Keratinocyte (primary cell): ENCODE measurements at places on chromosomes 11 and 22. TPM values are rescaled to one million over a fixed set of nuclear protein-coding genes. Genes with fewer than 3 reads are reported as not detected.

OR51V1 gene
- not detected in 3 replicates for polyA plus RNA-seq

TPBGL gene
- polyA plus RNA-seq, result not detected in 3 replicates

OOSP3 gene
- 0.09 to 0.14 TPM in 2 of 3 replicates, not detected in the other for polyA plus RNA-seq

VPS37C gene
- polyA plus RNA-seq, result 5.7 to 9.5 TPM (median 8.0 TPM) in 3 replicates

CRYBA4 gene
- not detected in 3 replicates for polyA plus RNA-seq

PNPLA3 gene
- polyA plus RNA-seq, result 12.0 to 18.5 TPM (median 15.2 TPM) in 3 replicates

DGCR6L gene
- polyA plus RNA-seq, result 19.2 to 38.3 TPM (median 25.2 TPM) in 3 replicates

ISX gene
- polyA plus RNA-seq, result not detected in 3 replicates

MRGPRF gene
- polyA plus RNA-seq, result 0.02 to 0.04 TPM in 2 of 3 replicates, not detected in the other

PRRG4 gene
- polyA plus RNA-seq, result 6.9 to 12.4 TPM (median 10.0 TPM) in 3 replicates

ANO1 gene
- 9.1 to 158 TPM (median 45.2 TPM) in 3 replicates for polyA plus RNA-seq

DEUP1 gene
- 0.03 to 0.12 TPM in 2 of 3 replicates, not detected in the other for polyA plus RNA-seq

CDON gene
- 1.0 to 1.6 TPM (median 1.4 TPM) in 3 replicates for polyA plus RNA-seq

CCDC15 gene
- polyA plus RNA-seq, result 0.77 to 2.0 TPM (median 1.4 TPM) in 3 replicates

HIPK3 gene
- 31.9 to 37.3 TPM (median 33.8 TPM) in 3 replicates for polyA plus RNA-seq

KBTBD3 gene
- 1.5 to 12.8 TPM (median 8.9 TPM) in 3 replicates for polyA plus RNA-seq

SPTBN2 gene
- 7.8 to 14.7 TPM (median 11.1 TPM) in 3 replicates for polyA plus RNA-seq

MYO7A gene
- polyA plus RNA-seq, result 0.75 to 1.1 TPM (median 0.91 TPM) in 3 replicates

SAA4 gene
- polyA plus RNA-seq, result 0.17 TPM in 1 of 3 replicates, not detected in the others

GRCh38 chr11:58688789-58689503, 42.8 kb downstream of the GLYAT start:
- H3K27ac ChIP-seq, result peak overlapping the region; percentile 34
- no peaks in the 10 kb centered on the region for H3K27me3 ChIP-seq
- no peak overlapping the region for H3K4me3 ChIP-seq

- peak overlapping the region; percentile 95 for H3K27ac ChIP-seq
- peaks cover 4% of the 10 kb centered on the region for H3K36me3 ChIP-seq
- H3K27me3 ChIP-seq, result no peaks in the 10 kb centered on the region
- peaks cover 78% of the 10 kb centered on the region for H3K4me1 ChIP-seq
- peak; percentile 95 for DNase-seq
Observed at GRCh38 chr11:65915821-65916251, 3.0 kb downstream of the C11orf68 start.

- H3K4me3 ChIP-seq, result no peak overlapping the region
- no peak overlapping the region for H3K27ac ChIP-seq
- H3K4me1 ChIP-seq, result no peaks in the 10 kb centered on the region
Observed at GRCh38 chr11:44824300-44824704, 97.5 kb downstream of the TSPAN18 start.

DNA sequence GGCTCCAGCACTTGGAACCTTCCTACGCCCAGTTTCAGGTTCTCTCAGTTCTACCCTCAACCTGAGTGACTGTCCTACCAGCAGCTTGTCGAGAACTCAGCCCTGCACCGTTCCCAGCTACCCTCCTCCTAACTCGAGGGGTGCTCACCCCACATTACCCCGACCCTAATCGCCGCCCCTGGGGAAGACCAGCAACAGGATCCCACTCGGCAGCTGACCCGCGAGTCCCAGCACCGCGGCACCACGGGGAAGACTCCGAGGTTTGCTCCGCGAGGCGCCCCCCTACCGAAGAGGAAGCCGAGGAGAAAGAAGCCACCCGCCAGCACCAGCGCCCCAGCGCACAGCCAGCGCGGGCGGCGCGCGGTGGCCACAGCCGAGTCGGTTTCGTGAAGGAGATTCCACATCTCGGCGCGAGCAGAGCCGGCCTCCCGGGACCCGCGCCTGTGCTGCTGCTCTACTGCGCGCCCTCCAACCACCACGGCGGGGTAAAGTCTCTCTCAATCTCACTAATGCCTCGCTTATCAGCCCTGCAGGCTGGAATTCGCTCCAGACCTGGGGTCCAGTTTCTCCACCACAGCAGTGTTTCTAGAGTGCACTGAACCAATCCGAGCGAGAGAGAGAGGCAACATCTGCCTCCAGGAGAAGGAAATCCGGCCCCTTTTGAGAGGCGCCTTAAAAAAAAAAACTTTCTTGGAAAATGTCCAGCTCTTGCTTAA, at the start of gene FOLH1:
Gene FOLH1, minus strand, starts transcription at position 597 of the 716 bp plus-strand sequence. Its CDS starts 193 bp downstream, at position 404.
- H3K27me3 ChIP-seq, result peaks cover 5% of the 10 kb centered on the region
- H3K27ac ChIP-seq, result no peak within 1 kb of the TSS
- H3K4me3 ChIP-seq, result peak within 1 kb of the TSS; percentile 75
- no peaks in the 10 kb centered on the region for H3K4me1 ChIP-seq
- DNase-seq, result no peak

GRCh38 chr22:27244328-27244727, 557.2 kb downstream of the MN1 start:
- peaks cover 13% of the 10 kb centered on the region for H3K4me1 ChIP-seq
- no peak for DNase-seq
- H3K27me3 ChIP-seq, result no peaks in the 10 kb centered on the region
- no peak overlapping the region for H3K4me3 ChIP-seq

- no peak overlapping the region for H3K4me3 ChIP-seq
- H3K27me3 ChIP-seq, result no peaks in the 10 kb centered on the region
- no peaks in the 10 kb centered on the region for H3K36me3 ChIP-seq
- no peak overlapping the region for H3K27ac ChIP-seq
Observed at GRCh38 chr11:33514079-33514925, 186.3 kb downstream of the C11orf91 start.

DNA sequence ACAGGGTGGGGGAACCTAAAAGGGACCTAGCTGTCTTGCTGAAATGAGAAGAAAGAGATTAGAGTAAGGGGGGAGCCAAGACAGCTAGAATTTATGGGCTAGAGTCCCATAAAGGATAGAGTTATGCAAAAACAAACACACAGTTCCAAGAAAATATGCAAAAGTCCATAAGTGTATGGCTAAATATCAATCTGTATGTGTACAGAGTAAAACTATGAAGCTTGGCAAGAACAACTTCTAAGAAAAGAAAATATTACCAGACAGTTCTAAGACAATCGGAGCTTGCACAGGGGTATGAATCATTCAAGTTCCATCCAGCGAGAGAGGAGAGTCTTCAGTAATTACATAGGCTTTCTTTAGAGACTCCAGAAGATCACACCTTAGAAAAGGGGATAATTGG, 41.8 kb downstream of the GDPD4 start:
- no peak overlapping the region for H3K27ac ChIP-seq
- DNase-seq, result no peak
- no peak overlapping the region for H3K4me3 ChIP-seq
- no peaks in the 10 kb centered on the region for H3K36me3 ChIP-seq

- H3K4me3 ChIP-seq, result no peak overlapping the region
- DNase-seq, result no peak
- no peak overlapping the region for H3K27ac ChIP-seq
- no peaks in the 10 kb centered on the region for H3K36me3 ChIP-seq
- H3K27me3 ChIP-seq, result peaks cover 5% of the 10 kb centered on the region
Observed at GRCh38 chr11:64436000-64436399, 77.0 kb downstream of the RPS6KA4 start.

DNA sequence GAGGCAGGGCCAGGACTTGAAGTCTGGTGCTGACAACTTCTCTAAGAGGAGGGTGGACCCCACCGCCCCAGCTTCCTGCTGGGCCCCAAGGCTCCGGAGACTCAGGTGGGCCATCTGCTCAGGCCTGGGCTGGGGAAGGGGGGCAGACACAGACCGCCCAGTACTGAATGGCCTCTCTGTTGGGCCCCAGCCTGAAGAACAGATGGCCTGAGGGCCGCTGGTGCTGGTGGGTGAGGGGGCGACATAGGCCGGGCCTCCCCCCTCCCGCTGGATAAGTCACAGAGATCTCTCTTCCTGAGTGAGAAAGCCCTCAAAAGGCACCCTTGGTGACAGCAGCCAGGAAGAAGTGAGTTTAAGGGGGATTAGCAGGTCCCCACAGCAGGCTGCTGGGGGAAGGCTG, 12.5 kb upstream of the TP53I11 start:
- no peak overlapping the region for H3K4me3 ChIP-seq
- H3K27me3 ChIP-seq, result peaks cover 7% of the 10 kb centered on the region
- no peak for DNase-seq
- no peak overlapping the region for H3K27ac ChIP-seq
- H3K36me3 ChIP-seq, result no peaks in the 10 kb centered on the region

DNA sequence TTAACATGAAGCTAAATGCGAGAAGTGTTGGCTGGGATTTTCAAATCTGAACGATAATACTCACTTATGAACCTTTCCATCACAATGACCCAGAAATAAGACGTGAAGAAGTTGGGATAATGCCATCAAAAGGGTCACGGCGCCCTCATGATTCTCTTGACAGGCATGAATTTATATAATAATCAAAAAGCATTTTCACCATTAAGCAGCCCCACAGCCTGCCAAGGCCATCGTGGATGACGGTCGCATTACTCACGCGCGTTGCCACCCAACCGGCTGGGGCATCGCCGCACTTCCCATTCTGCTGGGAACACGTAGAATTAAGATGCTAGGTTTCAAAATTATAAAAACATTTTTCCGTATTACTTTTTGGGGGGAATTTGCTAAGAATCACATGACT, 18.9 kb upstream of the GAL start:
- no peaks in the 10 kb centered on the region for H3K36me3 ChIP-seq

GRCh38 chr11:70495351-70496310, 97.3 kb downstream of the CTTN start:
- no peaks in the 10 kb centered on the region for H3K27me3 ChIP-seq
- no peak overlapping the region for H3K4me3 ChIP-seq
- no peaks in the 10 kb centered on the region for H3K4me1 ChIP-seq
- H3K36me3 ChIP-seq, result no peaks in the 10 kb centered on the region
- H3K27ac ChIP-seq, result no peak overlapping the region

GRCh38 chr11:91932151-91932821, 292.3 kb upstream of the FAT3 start:
- H3K4me1 ChIP-seq, result no peaks in the 10 kb centered on the region
- no peaks in the 10 kb centered on the region for H3K27me3 ChIP-seq
- H3K36me3 ChIP-seq, result no peaks in the 10 kb centered on the region
- no peak overlapping the region for H3K4me3 ChIP-seq
- no peak overlapping the region for H3K27ac ChIP-seq

DNA sequence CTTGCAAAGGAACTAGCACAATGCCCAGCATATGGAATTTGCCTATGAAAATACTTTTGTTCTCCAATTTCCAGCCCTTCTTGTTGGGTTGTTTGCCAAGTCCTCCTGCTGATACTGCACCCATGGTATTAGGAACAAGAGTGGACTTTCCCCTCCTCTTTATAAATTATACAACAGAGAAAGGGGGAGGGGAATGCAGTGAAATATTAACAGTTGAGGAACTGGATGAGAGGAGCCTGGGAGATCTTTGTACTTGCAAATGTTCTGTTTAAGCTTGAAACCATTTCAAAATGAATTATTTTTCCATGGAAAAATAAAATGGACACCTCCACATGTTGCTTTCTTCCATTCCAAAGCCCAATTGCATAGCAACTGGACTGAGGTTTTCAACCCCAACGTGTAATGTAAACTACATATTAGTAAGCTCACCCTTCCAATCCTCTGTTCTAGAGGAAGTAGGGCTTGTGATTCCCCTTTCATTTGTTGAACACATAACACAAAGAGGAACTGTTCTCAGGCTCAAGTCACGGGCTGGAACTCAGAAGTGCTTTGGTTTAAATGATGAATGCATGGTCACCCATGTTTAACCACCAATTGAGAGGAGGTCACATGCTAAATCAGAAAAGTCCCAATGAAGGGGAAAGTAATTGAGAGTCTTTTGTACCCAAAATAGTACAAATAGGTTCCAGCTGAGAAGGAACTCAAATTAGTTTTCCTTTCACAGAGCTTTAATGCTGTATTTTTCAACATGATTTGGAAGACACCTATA, 66.2 kb upstream of the ZC3H12C start:
- no peak overlapping the region for H3K4me3 ChIP-seq
- H3K4me1 ChIP-seq, result peaks cover 10% of the 10 kb centered on the region
- no peaks in the 10 kb centered on the region for H3K36me3 ChIP-seq

DNA sequence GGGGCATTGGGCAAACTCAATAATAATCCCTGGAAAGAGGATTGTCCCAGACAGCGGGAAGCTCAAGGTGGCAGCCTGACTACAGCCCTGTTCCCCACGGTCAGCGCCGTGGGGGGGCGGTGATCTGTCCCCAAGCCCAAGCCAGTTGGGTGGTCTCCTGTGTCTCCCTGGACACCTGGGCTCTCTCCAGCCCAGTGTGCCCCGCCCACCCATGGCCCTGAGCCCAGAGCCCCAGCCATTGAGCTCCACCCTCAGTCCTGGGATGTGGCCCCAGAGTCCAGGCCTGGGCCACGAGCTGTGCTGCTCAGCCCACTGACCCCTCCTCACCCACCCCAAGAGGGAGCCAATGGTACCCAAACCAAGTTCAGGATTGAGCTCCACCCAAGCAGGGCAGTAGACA, 27.9 kb upstream of the PDE2A start:
- peaks cover 43% of the 10 kb centered on the region for H3K36me3 ChIP-seq
- H3K27me3 ChIP-seq, result no peaks in the 10 kb centered on the region
- H3K4me1 ChIP-seq, result peaks cover 8% of the 10 kb centered on the region
- H3K4me3 ChIP-seq, result no peak overlapping the region
- H3K27ac ChIP-seq, result no peak overlapping the region
- DNase-seq, result no peak

GRCh38 chr22:31248138-31248745, 36.1 kb downstream of the LIMK2 start:
- no peaks in the 10 kb centered on the region for H3K36me3 ChIP-seq
- peaks cover 58% of the 10 kb centered on the region for H3K4me1 ChIP-seq
- no peaks in the 10 kb centered on the region for H3K27me3 ChIP-seq
- H3K4me3 ChIP-seq, result peak overlapping the region; percentile 97
- H3K27ac ChIP-seq, result peak overlapping the region; percentile 86

DNA sequence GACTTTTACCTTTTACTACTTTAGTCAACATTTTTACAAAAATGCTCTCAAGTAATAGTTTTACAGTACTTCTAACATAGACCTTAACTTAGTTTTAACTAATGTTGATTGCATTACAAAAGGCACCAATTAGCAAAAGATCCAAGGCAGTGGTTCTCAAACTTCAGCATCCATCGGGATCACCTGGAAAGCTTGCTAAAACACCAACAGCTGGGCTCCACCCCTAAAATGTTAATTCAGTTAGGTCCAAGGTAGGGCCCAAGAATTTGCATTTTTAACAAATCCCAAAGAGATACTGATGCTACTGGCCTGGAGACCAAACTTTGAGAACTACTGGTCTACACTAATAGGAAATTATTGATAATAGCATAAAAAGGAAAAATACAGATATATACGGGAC, 5.9 kb downstream of the MTMR2 start:
- peaks cover 30% of the 10 kb centered on the region for H3K4me1 ChIP-seq
- H3K4me3 ChIP-seq, result no peak overlapping the region
- H3K36me3 ChIP-seq, result no peaks in the 10 kb centered on the region
- no peak for DNase-seq
- no peak overlapping the region for H3K27ac ChIP-seq
- H3K27me3 ChIP-seq, result no peaks in the 10 kb centered on the region

- H3K27ac ChIP-seq, result no peak overlapping the region
- DNase-seq, result no peak
- peaks cover 15% of the 10 kb centered on the region for H3K4me1 ChIP-seq
- H3K4me3 ChIP-seq, result no peak overlapping the region
Observed at GRCh38 chr11:61885784-61886580, 5.4 kb downstream of the FADS3 start.

DNA sequence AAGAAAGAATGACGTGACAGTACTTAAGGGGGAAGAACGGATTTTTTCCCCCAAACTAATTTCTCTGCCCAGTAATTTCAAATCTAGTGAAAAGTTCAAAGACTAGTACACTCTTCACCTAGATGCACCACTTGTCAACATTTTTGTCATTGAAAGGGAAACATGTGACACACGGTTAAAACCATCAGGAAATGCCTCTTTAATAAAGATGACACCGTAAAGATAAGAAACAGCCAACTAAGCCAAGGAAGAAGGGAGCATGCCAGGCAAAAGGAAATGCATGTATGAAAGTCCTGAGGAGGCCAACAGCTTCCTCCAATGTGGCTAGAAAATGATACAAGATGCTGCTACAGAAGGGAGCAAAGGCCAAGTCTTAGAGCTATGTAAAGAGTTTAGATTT, 49.4 kb downstream of the RSF1 start:
- H3K27me3 ChIP-seq, result no peaks in the 10 kb centered on the region
- H3K36me3 ChIP-seq, result no peaks in the 10 kb centered on the region
- no peak overlapping the region for H3K4me3 ChIP-seq
